Regular cardiac myocyte (primary cell): ENCODE measurements at places on chromosomes 3 and 15. TPM values are rescaled to one million over a fixed set of nuclear protein-coding genes. Genes with fewer than 3 reads are reported as not detected.

The MINDY2 gene
- total RNA-seq, result 22.4 and 34.1 TPM in 2 replicates

The CD200 gene
- 24.7 and 25.1 TPM in 2 replicates for total RNA-seq

The CCR1 gene
- total RNA-seq, result under 0.01 and 0.28 TPM in 2 replicates

The NPAP1 gene
- total RNA-seq, result under 0.01 TPM in 1 of 2 replicates, not detected in the other

The C3orf85 gene
- total RNA-seq, result not detected in 2 replicates

The AGBL1 gene
- total RNA-seq, result not detected in 2 replicates

The TTLL13 gene
- not detected in 2 replicates for total RNA-seq

The CEP152 gene
- total RNA-seq, result 9.6 and 11.3 TPM in 2 replicates

The IMPG2 gene
- total RNA-seq, result under 0.01 and 0.56 TPM in 2 replicates

The CHRNA7 gene
- total RNA-seq, result 0.19 and 0.28 TPM in 2 replicates

The DLL4 gene
- 0.28 and 0.38 TPM in 2 replicates for total RNA-seq

The ISLR gene
- 18.8 and 23.4 TPM in 2 replicates for total RNA-seq

The FANCD2OS gene
- not detected in 2 replicates for total RNA-seq

The MESP2 gene
- total RNA-seq, result 0.56 and 0.77 TPM in 2 replicates

The PRRT3 gene
- 1.2 and 2.0 TPM in 2 replicates for total RNA-seq

The IRAK2 gene
- total RNA-seq, result 8.1 and 10.4 TPM in 2 replicates

The MGLL gene
- total RNA-seq, result 46.6 and 55.2 TPM in 2 replicates

The ATP13A4 gene
- total RNA-seq, result 0.19 and 0.56 TPM in 2 replicates

The RNU6-1 gene
- not detected in 2 replicates for total RNA-seq

The FSTL1 gene
- 960 and 2,112 TPM in 2 replicates for total RNA-seq

The MRAS gene
- total RNA-seq, result 25.9 and 33.8 TPM in 2 replicates

The CCDC54 gene
- total RNA-seq, result not detected in 2 replicates

The PDHB gene
- 104 and 146 TPM in 2 replicates for total RNA-seq

The RPP14 gene
- total RNA-seq, result 11.0 and 19.0 TPM in 2 replicates
